ENCODE measurements at places on chromosomes 4 and X. TPM values are rescaled to one million over a fixed set of nuclear protein-coding genes. Genes with fewer than 3 reads are reported as not detected.

The DUX4 gene
- not detected for polyA plus RNA-seq

The SERTM2 gene
- not detected for polyA plus RNA-seq

The SMR3A gene
- polyA plus RNA-seq = not detected

The SPANXA2 gene
- polyA plus RNA-seq = not detected

The FAT4 gene
- polyA plus RNA-seq = not detected

The NRK gene
- not detected for polyA plus RNA-seq

The SUPT20HL2 gene
- polyA plus RNA-seq = not detected

The ACE2 gene
- polyA plus RNA-seq = not detected

The PAK3 gene
- not detected for polyA plus RNA-seq

The PNMA6A gene
- polyA plus RNA-seq = not detected

The CORIN gene
- not detected for polyA plus RNA-seq

The RAB33A gene
- polyA plus RNA-seq = 10.9 TPM
